Activated CD4-positive, alpha-beta T cell treated with anti-CD3 and anti-CD28 coated beads, Interleukin-2, amount 50 U/mL, for 48 hours (primary cell): ENCODE measurements at places on chromosomes 7 and 10.

GRCh38 chr7:100785878-100786277, 41.4 kb downstream of the EPHB4 start:
- no peak for DNase-seq

GRCh38 chr7:1501487-1502270, 2.5 kb downstream of the INTS1 start:
- DNase-seq, result no peak

DNA sequence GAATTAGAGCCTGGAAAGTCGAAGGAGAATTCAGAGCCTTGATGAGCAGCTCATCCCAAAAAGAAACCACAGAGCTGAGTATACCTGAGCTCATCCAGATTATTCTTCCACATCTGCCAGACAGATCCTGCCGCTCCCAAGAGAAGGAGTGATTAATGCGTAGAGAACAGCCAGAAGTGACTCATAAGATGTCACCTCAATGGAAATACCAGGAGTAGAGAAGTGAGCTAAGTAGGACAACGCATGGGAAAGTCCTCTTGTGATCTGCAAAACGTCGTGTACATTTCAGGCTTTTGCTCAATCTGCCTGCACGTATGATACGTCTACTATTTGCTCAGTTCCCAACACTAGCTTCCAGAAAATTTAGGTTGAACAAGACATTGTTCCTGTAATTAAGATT, 230.5 kb upstream of the AUTS2 start:
- DNase-seq, result no peak

DNA sequence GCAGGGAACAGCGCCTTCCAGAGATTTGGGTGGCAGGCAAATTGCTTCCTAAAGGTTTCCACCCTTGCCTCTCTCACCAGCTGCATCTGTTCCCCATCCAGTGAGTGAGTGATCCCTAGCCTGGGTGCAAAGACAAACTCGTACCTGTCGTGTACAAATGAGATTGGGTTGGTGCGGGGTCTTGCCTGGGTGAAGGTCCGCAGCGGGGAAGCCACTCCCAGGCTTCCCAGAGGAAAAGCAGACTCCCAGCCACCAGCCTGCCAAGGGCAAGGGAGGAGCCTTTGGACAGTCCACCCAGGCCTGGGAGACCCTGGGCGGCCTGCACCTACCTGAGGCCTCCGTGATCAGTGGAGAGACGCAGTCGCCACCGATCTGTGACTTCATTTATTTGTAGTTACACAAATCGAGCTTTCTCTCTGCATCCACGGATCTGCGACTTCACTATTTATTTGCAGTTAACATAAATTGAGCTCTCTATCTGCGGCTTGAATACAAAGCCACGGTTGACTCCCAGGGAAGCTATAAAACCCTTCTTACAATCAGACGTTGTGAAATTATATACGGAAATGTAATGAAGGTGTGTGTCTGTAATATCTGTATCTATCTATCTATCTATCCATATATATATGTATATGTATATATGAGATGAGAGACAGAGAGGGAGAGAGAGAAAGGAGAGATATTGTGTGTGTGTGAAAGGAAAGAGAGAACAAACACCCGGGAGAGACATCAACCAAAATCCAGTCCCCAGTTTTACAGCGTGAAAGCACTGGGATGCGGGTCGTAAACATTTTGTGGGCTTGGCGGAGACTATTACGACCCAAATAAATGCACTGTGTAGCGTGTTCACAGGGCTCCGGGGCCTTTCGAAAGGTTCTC, 3.0 kb upstream of the HOXA7 start:
- no peak for DNase-seq

DNA sequence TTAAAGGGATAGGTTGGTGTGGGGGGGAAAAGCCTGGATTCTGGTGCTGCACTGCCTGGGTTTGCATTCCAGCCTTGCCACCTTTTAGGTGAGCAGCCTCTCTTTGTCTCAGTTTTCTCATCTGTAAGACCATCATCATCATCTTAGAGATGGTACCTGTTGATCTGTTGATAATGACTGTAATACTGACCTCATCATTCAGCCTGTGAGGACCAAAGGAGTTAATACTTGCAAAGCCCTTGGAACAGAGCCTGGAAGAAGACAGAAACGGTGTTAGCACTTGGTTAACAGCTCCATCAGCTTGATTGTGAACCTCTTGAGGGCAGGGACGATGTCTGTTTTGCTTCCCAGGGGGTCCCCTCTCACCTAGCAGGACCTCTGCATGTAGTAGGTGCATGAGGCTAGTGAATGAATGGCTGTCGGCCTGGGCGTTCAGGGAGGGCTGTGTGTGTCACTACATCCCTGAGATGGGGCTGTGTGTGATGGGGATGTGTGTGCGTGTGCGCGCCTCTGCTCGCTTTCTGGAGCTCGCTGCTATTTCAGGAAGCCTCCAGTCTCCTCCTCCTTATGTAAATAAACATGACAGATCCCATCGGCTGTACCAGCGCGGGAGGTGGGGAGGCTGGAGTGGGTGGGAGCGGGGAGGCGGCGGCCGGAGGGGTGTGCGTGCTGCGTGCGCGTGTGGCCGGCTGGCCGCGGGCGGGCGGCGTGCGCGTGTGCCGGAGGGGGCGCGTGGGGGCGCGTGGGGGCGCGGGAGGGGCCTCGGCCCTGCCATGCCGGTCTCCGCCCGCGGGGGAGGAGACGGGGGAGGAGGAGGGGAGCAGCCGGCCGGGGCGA, 61.2 kb downstream of the NEURL1 start:
- peak; percentile 20 for DNase-seq

GRCh38 chr7:127251465-127252376, 1.0 kb downstream of the GRM8 start:
- peak; percentile 37 for DNase-seq

GRCh38 chr7:88969167-88969566, 173.6 kb upstream of the TEX47 start:
- no peak for DNase-seq

- no peak for DNase-seq
Measured at GRCh38 chr7:70390251-70390650, 741.7 kb upstream of the GALNT17 start.
